NCI-H510A treated with DMSO at 0.1 percent for 48 hours (cell line): ENCODE measurements at places on chromosomes 4 and X.

DNA sequence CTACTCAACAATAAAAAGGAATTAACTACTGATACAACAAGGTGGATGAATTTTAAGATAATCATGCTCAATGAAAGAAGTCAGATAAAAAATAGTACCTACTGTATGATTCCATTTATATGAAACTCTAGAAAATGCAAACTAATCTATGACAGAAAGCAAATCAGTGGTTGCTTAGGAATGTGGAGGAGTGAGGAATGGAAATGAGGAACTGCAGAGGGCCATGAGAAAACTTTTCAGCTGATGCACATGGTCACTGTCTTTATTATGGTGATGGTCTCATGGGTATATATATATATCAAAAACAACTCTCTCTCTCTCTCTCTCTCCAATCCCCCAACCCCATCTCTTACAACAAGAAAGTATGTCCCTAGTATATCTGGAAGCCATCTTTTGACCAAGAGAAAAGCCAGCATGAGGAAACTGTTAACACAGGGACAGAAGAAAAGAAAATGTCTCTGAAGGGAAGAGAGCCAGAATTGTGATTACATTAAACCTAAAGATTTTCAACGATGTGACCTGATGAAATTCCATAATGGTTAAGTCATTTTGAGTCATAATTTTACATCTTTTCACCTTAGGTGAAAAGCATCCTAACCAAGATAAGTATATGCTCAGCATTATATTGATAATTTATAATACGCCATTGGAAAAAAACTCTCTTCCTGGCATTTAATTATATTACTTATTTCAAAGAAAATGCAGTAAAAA is 8.5 kb upstream of the NFKB1 start:
- no peak for DNase-seq

DNA sequence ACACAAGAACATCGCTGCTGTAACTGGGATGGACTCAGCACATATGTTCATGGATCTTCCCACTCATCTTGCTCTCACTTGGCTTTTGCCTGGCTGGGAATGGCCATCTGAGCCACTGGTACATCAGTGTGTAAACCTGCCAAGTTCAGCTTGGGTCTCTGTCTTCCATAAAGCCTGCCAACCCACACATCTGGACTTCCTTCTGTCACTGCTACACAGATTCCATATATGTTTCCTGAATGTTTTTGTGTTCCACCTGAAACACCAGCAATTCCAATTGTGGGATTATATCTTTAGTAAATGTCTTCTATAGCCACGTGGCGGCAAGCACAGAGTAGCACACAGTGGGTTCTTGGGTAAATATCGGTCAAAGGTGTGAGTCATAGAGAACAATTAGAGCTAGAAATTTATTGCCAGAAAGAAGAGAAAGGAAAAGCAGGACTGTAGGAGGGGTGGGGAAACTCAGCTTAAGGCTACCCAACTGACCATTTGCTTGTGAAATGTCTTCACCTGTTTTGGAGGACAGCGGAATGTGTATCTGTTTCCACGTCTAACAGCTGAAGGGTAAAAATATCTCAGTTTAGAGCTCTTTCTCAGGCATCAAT is 125.9 kb downstream of the MFAP3L start:
- DNase-seq: no peak

- no peak for DNase-seq
Measured at GRCh38 chrX:28876408-28876807, 289.2 kb downstream of the IL1RAPL1 start.

GRCh38 chr4:110071466-110071865 is 126.9 kb downstream of the ELOVL6 start:
- no peak for DNase-seq

- DNase-seq: no peak
Measured at GRCh38 chr4:83317671-83318070, 17.0 kb downstream of the HPSE start.

DNA sequence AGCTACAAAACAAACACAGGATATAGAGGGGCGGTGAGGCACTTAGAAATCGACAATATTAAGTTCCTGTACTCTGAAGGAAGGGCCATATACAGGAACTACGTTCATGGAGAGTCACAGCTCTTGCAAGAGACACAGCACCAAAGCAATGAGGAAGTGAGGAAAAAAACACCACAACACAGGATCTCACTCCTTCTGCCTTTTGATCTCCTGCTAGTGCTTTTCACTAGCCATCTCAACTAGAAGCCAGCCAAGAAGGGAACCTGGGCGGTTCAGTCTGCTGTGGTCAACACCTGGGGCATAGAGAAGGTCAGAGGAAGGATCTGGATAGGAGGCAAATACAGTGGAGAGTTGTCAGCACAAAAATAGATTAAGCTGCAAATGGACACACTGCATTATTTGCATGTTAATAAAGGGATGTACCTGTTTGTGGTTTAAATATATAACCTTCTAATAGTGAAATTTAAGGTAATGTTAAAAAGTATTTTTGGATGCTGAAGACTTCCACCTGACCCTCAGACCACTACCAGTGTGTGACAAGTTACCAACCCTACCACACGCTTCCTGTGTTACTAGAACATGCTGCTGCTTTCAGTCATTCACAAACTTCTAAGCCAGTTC is 104.6 kb downstream of the DTHD1 start:
- no peak for DNase-seq

DNA sequence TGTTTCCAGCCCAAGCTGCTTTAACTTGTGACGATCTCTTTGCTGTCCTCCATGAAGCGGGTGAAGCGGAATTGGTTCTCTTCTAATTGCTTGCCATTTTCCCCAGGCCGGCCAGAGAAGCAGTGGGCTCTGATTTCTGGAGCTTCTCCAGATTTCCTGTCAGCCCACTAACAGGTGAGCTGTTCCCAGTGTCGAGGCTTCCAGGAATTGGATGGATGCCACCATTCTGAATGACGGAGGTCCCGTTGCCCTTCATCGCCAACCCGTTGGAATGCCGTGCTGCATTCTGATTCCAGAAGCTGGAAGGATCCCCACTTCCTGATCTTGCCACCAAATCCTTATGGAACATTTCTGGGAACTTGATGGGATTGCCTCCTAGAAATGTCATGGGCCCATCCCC is 31.0 kb downstream of the PAGE1 start:
- DNase-seq: no peak

DNA sequence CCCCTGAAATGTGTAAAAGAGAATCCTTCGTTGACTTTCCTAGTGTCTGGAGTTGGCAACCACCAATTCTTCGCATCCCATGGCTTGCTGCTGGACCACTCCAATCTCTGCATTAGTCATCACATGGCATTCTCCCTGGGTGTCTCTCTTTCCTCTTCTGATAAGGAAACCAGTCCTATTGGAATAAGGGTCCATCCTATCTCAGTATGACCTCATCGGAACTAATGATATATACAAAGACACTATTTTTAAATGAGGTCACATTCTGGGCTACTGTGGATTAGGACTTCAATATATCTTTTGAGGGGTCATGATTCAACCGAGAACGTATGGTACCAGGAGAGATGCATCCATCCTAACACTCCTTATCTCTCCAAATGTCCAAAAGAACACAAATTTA is 259.1 kb upstream of the CPEB2 start:
- no peak for DNase-seq

- no peak for DNase-seq
Measured at GRCh38 chrX:70478526-70479245, 34.1 kb downstream of the DLG3 start.

DNA sequence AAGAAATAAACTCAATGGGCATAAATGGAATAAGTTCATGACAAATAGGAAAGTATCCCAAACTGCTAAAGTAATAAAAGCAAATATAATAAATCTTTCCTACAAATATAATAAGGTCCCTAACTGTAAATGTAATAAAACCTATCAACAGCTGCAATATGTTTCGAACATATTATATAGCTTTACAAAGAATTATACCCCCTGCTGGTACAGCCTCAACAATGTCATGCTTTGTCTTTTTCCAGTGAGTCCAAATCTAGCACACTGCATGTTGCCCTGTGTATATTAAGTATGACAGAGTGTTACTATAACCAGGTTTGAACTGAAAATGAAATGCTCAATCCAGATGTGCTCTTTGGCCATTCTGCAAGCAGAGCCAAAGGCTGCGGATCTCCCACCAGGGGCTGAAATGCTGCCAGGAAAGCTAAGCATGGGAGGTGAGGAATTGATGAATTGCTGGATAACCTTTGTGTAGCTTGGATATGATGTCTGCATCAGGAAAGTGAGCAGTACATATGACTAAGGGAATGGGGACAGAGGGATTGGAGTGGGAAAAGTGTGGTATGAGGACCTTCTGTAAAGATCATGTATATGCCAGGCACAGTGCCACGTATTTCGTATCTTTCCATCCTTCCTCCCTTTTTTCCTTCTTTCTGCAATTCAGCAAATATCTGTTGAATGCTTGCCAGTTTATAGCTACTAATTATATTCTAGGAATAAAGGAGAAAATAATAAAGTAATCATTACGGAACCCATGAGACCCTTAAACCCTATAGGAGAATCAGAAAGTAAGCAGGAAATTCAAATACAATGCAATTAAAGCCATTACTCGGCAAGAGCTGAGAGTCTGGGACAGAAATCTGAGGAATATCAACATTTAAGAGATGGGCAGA is 954.6 kb upstream of the LCORL start:
- no peak for DNase-seq

DNA sequence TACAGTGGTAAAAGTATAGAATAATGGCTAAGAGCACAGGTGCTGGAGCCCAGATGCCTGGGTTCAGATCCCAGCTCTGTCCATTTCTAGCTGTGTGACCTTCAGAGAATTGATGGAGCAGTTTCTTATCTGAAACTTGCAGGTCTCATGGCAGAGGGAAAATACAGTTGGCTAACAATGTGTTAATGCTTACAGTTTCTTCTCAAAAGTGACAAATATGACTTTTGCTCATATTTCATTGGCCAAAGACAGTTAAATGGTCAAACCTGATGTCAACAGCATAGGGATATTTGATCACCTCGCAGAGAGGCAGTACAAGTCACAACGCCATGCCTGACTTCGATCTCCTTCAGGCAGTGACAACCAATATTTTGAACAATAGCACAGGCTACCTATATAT is 60.2 kb upstream of the LCORL start:
- DNase-seq: no peak

DNA sequence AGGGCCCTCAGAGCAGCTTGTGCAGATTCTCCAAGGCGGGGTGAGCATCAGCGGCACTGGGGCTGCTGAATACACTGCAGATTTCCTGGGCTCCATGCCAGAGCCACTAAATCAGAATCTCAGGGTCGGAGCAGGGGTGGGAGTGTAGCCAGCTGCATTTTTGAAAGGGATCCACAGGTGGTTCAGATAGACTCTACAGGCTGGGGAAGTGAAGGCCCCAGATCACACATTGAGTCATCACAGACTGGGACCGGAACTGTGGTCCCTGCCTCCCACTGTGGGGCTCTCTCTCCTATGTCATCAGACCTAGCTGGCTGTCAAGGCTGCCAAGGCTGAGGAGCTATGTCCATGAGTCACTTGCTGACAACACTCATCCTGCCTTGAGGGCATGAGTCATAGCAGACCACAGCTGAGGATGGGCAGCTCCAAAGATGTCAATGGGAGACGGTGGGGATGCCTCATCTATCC is 162.3 kb upstream of the MAMLD1 start:
- DNase-seq: no peak

DNA sequence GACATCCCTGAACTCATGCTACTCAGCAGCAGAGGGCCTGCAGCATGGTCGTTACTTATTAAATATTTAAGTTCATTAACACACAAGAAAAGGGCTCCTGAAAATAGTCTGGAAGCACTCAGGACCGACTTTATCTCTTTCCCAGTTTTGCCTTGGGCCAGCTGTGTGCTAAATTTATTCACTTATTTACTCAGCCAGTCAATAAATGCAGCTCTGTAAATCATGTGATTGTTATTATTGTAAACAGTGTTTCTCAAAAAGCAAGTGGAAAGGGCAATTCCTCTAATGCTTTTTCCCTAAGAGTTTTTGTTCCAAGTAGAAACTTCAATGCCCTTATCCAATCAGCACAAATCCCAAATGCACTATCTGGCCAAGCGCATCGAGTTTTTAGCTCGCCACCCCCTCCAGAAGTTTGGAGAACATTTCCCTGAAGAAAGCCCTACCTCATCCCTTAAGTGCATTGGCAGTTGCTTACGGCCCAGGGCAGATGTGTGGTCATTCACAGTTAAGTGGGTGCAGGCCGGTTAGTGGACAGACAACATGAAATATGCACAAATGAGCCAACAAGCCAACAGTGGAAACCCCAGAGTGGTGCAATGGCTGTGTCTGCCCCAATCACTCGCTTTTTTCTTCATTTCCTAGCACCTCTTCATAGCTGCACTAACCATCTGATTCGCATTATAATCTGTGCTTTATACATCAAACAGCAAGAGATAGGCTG is 125.8 kb downstream of the SMIM20 start:
- DNase-seq: no peak

GRCh38 chrX:39836802-39837420 is 260.8 kb downstream of the BCOR start:
- peak; percentile 26 for DNase-seq

DNA sequence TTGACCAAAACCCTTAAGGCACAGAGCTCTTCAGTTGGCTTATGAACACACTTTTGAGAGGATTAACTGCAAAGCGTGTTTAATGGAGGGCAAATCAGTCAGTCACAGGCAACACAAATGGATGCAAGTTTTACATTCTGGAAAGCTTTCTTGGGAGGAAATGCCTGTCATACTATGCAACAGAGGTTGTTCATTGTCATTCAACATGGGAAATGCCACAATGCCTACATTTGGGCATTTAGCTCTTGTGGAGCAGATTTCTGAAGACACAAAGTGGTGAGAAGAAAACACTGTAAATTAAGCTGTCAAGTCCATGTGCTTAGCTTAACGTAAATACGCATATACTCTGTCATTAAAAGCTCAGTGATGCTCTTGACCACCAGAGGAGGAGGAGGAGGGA is 41.1 kb downstream of the CBLL2 start:
- no peak for DNase-seq

DNA sequence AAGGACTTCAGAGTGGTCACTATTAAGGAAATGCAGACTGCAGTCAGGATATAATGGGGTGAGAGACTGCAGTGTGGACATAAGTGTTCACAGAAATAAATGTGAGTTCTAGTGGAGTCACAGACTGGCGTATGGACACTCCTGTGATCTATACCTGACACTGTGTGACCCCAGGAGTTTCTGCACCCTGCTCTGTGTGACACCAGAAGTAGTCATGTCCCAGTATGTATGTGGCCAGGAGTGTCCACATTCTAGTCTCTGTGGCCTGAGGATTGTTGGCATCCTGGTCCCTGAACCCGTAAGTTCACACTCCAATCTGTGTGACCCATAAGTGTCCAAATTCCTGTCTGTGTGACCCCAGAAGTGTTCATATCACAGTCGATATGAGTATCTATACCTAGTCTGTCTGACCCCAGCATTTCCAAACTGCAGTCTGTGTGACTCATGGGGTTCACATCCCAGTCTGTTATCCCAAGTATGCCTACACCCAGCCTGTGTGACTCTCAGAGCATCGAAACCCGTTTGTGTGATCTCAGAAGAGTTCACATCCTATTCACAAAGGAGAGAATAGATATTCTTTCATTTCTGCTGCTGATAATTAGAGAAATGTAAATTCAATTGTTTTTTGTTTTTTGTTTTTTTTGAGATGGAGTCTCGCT is 16.3 kb downstream of the WDR13 start:
- no peak for DNase-seq
